Adrenal gland (tissue), 19 donors: ENCODE measurements at places on chromosomes 5 and 9.
A peak's percentile ranks its signal among the peaks of the same experiment; 100 is the strongest.

- DNase-seq: no peak
These were observed 215.8 kb upstream of the CCNG1 start for GRCh38 chr5:163221581-163221980.

- no peak for DNase-seq
These were observed 55.0 kb downstream of the MEF2C start for GRCh38 chr5:88827997-88828396.

- DNase-seq: peak; percentile 63
These were observed 18.7 kb upstream of the NRARP start for GRCh38 chr9:137320555-137321384.

DNA sequence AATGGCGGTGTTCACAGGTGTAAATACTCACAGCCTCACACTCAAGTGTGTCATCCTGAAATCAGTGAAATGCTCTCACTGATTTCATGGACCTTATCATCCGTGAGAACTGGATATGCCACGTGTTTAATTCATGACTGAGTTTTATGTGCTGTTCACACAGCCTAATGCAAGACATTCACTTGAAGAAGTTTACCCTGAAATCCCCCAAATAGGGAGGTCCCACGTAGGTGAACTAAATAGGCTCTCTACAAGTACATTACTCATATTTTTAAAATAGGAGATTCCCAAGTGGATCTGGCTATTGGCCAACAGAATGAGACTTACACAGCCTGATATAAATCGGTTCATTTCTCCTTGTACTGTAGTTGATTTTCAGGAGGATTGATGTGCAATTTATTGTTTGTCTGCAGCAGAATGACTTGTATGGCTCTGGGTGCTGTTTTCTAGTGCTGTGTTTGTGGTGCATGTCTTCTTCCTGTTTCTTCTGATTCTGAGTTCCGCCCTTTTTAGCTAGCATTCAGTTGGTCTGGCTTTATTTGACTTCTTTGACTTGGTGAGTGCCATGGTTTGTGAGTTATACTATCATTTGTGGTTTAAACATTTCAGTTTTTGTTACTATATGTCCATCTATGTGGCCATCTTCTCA lies 25.1 kb downstream of the TRIO start:
- DNase-seq: no peak

GRCh38 chr9:85171163-85171562 lies 501.6 kb downstream of the NTRK2 start:
- DNase-seq: no peak

DNA sequence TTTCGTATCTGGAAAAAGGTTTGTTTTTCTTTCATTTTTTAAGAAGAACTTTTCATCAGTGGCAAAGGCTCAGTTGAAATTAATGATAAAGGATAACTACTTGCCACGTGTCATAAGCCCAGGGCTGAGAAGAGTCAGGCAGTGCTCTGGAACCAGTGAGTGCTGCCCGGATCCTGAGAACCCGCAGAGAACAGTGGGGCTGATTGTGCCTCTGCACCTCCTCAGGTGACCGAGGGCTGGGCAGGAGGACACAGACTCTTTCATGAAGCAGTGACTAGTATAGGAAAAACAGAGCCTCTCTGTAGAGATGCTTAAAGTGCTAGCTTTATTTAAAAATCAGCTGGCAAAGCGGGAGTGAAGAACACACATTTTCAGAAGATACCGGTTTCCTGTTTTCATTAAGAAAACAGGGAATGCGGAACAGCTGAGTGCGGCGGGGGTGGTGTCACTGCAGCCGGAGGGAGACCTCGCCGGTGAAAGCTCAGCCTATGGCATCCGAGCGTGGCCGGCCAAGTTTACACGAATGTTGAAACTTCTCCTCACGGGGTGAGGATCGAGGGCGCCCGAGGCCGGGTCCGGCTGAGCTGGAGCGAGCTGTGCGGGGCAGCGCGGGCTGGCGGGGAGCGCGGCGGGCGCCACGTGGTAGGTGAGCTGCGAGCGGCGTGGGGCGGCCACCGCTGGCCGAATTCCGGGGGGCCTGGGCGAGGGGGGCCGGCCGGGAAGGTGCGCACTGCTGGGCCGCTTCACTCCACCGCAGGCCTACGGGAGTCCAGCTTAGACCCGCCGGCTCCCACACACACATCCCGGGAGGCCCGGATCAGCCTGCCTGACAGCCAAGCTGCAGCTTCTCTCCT lies 134.7 kb upstream of the DMRT1 start:
- peak; percentile 84 for DNase-seq

DNA sequence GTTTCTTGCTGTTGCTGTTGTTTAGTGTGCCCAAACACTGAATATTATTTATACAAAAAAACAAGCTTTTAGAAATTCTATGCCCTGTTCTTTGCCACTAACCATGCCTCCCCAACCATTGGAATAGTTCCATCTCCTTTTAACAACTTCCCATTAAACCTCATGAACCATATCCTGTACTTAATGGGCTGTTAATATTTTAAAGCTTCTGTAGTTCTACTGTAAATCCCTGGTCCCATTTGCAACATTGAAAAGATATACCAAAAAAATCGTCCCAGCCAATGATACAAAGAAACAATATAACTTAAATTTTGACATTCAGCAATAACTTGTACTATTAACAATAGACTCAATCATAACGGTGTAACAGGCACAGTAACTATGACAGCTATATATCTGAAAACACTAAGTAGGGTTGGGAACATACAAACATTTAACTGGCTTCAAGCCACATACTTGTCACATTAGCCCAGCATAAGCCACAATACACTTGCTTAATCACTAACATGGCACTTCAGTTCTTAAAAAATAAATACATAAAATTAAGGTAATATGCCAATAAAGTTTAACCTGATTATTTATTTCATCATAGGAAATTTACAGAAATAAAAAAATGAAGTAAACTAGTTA lies 86.1 kb downstream of the ADAMTS6 start:
- DNase-seq: no peak

GRCh38 chr9:103942200-103942599 lies 151.9 kb upstream of the SMC2 start:
- no peak for DNase-seq

GRCh38 chr5:151673421-151673820 lies 13.3 kb downstream of the SPARC start:
- no peak for DNase-seq

DNA sequence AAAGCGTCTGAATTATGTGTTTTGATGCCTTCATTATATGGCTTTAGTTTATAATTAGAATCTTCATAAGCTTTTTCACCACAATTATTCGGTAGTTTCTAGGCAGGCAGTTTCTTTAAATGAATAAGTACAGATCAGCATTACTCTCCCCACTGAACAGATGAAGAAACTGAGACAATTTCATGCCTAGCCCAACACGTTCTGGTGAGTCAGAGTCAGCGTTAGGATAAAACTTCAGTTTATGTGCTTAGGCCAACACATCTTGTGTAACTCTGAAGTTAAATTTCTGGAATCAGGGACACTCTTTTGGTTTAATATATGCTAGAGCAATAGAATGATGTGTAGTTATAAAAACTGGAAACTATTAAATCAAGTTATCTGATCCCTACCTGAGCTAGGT lies 186.7 kb upstream of the ELL2 start:
- DNase-seq: no peak

GRCh38 chr5:39219437-39219836 lies at the start of gene FYB1:
Gene FYB1 (minus strand): TSS chr5:39219563. CDS start chr5:39202960, 16,603 bp downstream.
- peak; percentile 26 for DNase-seq

DNA sequence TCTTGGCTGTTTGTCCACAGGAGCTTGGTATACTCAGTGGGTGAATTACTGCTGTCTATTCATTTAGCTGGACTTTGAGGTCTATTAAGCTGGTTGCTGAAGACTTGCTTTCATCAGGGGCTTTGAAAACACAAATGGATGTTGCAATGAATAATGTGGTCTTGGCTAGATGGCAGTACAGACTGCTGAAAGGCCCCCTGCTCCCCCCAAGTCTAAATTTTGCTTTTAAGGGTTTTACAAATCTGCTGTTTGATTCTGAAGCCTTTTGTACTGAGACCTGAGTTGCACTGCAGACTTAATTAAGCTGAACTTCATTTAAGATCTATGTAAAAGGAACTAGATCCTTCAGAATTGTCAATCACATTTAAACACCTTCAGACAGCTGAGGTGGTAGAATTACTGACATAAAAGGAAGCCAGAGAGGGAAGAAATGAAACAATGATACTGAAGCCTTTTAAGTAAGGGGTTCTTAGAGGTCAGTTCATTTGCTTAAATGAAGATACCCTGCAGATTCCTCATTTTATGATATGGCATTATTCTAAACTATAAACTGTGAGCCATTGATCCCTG lies 37.3 kb downstream of the KCTD16 start:
- DNase-seq: no peak

DNA sequence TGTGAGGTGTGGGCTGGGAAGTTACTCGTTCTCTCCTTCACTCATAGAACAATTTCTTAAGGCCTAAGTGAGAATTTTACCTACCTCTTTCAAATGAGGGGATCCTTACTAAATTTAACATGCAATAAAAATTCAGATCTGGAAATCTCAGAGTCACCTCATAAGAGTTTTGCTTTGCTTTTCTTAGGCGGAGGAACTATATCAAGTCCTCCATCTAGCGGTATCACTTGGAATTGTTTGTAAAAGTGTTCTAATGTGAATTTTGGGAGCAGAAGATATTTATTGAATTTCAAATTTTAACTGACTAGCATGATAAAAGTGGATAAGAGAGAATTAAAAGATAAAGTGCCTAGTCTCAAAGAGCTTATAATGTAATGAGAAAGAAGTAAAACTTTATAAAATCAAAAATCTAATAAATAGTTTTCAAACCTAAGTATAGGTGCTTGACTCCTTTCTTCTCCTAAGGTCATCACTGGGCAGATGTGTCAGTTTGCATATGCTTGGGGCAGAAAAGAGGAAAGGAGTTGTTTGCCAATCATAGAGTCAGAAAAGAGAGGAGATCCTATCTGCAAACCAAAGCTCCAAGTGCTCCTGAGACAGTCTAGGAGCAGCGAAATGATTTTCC lies 145.7 kb upstream of the DAB2 start:
- DNase-seq: no peak
